CD4-positive, alpha-beta T cell treated with Interleukin-10 for 1 hour (primary cell): ENCODE measurements at places on chromosomes 7 and 10.

DNA sequence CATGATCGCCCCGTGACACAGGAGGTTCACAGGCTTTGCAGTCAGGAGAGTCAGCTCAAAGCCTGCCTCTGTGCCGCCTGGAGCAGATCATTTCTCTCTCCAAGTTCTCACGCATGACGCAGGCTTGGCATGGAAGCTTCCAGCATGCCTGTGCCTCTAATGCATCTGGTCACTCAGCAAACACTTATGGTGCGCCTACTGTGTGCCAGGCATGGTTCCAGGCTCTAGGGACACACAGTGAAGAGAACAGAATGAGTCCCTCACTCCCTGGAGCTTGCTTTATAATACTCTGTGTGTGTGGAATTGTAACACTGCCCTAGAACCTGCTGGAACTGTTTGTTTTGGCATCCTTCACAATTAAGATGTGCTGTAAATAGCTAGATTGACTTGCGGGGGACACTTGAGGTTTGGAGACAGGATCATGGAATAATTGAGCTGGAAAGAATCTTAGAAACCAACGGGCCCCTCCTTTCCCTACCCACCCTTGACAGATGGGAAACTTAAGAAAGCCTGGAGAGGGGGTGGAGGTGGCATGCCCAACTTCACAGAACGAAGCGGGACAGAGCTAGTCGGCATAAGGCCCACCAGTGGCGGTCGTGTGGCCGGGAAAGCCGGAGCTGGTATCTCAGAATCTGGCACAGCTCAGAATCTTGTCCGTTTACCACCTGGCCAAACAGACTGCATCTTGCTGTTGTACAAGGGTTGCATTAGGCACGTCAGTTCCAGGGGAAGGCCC lies 4.6 kb upstream of the MYH16 start:
- no peak for DNase-seq

GRCh38 chr7:72430531-72430930 lies 18.4 kb upstream of the CALN1 start:
- no peak for DNase-seq

GRCh38 chr7:134959810-134960209 lies 26.5 kb upstream of the AGBL3 start:
- no peak for DNase-seq

GRCh38 chr10:95284807-95285206 lies 6.0 kb downstream of the PDLIM1 start:
- no peak for DNase-seq

GRCh38 chr10:132293813-132294520 lies 13.8 kb downstream of the STK32C start:
- no peak for DNase-seq

- peak; percentile 15 for DNase-seq
Observed at GRCh38 chr10:115092555-115093285, 445 bp upstream of the ATRNL1 start.

GRCh38 chr10:3525832-3526449 lies 259.1 kb downstream of the KLF6 start:
- no peak for DNase-seq

DNA sequence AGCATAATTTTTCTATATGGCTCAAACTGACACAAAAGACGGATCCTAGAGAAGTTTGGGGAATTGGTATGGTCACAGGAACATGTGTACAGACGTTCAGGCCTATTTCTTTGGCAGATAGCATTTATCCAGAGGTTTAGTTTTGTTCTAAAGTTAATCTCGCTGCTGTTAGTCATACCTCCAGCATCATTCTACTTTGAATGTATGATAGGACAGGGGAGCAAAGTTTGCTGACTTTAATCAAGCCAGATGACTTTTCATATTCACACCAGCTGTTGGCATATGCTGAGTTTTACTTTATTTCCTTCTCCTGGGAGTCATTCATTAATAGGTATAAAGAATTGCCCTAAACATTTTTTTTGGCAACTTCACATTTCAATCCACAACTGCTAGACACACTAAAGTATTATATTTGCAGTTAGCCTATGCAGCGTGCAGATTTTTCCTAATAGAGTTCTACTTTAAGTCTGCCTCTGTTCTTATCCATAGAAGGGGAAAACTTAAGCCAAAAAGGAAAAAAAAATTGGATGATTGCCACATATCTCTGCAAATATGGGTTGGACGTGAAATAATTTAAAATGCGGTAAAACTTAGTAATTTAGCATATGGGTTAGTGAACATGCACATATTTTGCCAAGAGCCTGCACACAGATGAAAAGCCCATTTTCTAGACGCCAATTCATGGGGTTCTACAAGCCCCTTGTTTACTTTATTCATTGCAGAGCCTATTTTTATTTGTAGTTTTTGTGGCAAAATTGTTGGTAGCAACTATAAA lies 213.1 kb downstream of the C7orf25 start:
- no peak for DNase-seq

DNA sequence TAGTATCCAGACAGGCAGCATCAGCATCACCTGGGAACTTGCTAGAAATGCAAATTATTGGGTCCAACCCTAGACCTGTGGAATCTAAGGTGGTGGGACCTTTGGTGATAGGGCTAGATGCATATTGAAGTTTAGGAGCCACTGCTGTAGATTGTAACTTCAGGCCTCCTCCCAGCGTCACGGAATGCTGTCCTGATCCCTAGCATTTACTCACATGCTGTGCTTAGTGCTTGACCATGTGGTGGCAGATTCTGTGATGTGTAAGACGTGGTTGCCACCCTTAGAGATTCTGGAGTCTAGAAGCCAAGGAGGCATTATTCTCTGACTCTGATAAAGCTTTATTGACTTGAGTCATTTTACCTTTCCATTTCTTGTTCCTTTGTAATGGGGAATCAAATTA lies 13.5 kb downstream of the AHR start:
- DNase-seq = no peak

DNA sequence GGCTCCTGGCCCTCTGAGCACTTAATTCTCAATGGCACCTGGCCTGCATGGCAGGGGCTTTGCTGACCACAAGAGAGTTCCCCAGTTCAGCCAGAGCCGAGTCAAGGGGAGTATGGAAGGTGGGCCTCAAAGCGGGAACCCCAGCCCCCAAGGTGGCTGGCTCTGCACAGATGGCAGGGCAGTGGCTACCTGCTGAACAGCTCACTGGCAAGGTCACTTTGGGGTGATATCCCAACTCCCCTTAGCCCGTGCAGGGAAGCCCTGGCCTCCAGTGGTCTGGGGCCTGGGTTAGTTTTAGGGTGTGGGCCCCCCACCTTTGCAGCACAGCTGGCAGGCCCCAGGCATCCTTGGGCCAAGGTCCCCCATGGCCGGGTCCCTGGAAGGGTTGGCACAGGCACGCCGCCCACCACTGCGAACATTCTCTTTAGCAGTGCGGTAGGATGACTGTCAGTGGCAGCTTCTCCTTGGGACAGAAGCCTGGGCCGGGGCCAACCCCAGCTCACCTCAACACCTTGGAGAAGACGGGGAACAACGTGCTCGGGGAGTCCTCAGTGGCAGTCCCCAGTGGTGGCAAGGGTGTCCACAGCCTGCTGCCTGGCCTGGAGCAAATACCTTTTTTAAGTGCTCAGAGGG lies 36.8 kb downstream of the PPIF start:
- no peak for DNase-seq

DNA sequence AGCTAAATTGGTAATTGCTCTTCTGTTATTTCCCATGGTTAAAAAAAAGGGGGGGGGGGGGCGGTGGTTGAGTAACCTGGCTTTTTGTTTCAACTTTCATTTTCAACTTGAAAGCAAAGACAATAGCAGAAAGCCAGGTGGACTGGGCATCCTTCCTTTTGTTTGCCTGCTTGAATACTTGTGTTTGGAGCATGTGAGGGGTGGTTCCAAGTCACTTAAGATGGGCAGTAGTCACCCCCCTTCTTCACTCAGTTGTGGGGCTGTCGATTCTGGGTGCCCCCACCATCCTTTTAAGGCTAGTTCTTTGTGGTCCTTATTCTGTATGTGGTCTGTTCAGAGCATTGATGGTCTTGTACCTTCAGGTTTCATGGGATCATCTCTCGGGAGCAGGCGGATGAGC lies 165.6 kb upstream of the PRR15 start:
- no peak for DNase-seq

DNA sequence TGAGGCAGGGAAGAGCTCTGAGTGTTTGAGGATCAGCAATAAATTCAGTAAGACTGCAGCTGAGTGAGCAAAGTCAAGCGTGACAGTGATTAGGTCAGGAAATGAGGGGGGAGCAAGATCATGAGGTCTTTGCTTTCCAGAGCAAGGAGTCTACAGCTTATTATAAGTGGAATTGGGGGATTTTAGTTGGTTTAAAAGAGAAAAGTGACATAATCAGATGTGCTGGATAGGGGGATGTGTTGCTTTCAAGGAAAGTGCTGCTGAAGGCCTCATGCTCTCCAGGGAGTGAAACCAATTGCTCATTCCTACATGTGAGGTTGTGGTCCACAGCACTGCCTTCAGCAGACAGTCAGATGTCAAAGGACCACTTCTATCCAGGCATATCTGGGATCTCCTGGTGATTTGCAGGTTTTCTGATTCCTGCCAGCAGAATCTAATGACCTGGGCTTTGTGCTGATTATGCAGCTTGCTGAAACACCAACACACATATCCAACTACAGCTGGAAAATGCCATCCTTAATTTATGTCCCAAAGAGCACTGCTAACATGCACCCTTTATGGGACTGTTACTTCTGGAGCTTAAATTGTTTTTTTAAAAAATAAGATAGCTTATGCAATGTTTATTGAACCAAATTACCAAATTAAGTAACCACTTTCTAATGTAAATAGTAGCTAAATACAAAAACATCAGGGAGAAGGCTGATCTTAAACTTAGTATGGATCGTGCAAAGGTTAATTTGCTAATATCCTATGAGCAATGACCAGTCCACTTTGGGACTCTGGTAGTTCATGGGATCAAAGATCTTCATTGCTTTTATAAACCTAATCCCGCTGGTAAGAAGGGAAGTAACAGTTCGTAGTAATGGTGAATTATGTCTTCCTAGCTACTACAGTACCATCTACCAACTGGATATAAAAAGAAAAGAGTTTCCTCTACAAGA lies 607.6 kb downstream of the KCNMA1 start:
- no peak for DNase-seq

GRCh38 chr7:40659231-40659630 lies 524.4 kb downstream of the SUGCT start:
- DNase-seq = no peak

GRCh38 chr10:33336582-33337325 lies 2.3 kb upstream of the NRP1 start:
- no peak for DNase-seq

DNA sequence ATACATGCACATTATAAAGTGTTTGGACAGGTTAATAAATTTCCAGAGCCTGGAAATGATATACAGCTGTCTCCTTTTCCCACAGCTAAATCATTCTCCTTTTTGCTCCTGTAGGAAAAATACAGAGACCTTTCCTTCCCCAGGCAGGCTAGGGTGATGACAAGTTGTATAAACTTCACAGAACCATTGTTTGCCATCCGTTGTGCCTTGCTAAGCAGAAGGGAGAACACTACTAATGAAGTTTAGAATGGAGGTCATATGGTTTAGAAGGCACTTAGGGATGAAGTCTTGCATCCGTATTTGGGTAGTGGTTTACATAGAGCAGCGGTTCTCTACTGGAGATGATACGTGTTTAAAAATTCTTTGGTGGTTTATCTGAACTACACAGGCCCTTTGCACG lies 46.0 kb downstream of the NAMPT start:
- no peak for DNase-seq
